ENCODE measurements at places on chromosomes 3 and 15.

- no peak for DNase-seq
Measured at GRCh38 chr3:47007001-47007400, 27.5 kb downstream of the NBEAL2 start.

GRCh38 chr3:98890181-98890835 is 11.2 kb downstream of the DCBLD2 start:
- DNase-seq = no peak

- DNase-seq = no peak
Measured at GRCh38 chr15:90262426-90262825, 3.0 kb upstream of the NGRN start.

DNA sequence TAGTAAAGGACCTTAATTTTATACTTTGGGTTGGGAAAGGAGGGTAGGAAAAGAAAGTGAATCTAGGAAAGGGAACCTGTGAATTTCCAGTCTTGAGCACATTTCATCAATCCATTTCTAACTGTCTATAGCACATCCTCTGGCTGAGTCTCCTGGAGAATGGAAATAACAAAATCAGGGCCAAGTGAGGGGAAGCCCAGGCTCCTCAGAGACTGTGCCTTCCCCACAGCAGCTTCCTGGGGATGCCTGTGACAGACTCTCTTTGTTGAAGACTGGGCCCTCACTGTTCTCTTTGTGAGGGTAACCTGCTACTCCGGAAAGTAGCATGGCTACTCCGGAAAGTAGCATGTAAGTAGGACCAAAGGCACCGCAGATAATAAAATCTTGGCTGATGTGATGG is 22.6 kb upstream of the CSPG5 start:
- no peak for DNase-seq

DNA sequence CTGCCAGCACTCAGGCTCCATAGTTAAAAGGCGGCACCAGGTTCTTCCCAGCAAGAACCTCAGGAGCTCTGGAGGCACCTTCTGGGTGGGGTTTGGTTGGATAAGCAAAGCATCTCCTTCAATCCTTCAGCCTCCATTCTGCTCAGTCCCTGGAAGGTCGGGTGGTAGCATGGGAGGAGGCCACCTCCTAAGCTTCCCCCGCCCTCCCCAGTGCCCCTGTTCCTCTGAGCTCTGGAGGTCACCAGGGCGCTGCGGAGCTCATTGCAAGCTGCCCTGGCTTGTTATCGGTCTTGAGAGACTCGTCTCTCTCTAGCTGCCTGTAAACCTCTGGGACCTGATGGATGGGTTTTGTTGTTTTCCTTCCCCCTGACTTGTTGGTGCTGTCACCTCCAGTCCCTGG is 124.8 kb downstream of the RPLP1 start:
- no peak for DNase-seq

Measured in stimulated activated CD4-positive, alpha-beta T cell treated with anti-CD3 and anti-CD28 coated beads, TNF-alpha, amount 100 ng/mL, for 24 hours (primary cell).